ENCODE measurements at places on chromosomes 11 and 22. TPM values are rescaled to one million over a fixed set of nuclear protein-coding genes. Genes with fewer than 3 reads are reported as not detected.

DNA sequence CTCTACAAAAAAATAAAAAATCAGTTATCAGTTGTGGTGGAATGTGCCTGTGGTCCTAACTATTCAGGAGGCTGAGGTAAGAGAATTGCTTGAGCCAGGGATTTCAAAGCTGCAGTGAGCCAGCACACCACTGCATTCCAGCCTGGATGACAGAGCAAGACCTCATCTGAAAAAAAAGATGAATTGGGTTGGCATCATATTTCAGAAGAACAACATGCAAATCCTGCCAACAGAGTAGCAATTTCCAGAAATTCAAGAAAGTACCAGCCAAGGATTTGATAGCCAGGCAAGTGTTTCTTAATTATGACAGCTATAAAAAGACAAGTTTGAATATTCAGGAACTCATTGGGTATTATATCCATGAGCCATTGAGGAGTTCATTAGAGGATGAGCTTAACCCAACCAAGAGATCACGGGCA is 75.2 kb downstream of the USP47 start:
- DNase-seq: no peak

GRCh38 chr11:70159627-70160570 is 43.2 kb upstream of the FADD start:
- DNase-seq: no peak

DNA sequence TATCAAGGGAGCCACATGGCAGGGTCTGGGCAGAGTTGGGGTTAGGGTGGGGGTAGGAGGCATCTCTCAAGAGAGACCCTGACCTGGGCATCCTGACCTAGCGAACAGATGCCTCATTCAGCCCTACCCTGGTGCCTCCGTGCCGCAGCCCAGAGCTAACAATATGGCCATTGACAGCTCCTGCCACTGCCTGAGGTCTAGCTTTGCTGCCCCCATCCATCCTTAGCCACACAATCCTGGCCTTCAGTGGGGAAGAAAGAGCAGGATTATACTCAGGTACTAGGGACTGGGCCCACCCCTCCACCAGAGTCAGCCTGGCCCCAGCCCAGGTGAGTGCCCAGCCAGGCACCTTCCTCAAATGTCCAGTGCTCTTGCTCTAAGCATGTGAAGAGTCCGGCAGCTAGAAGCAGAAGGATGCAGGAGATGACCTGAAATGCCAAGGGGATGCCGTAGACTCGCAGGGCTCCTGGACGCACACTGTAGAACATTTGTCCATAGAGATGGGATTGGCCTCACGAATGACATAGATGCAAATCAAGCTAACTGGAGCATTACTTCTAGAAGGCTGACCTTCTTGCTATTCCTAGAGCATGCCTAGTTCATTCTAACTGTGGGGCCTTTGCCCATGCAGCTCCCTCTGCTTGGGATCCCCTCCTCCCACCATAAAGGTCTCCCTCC is 13.3 kb upstream of the SERPINH1 start:
- DNase-seq: no peak

- no peak for DNase-seq
These were observed 2.1 kb downstream of the CERK start for GRCh38 chr22:46735747-46736608.

GRCh38 chr11:74272276-74272675 is 39.2 kb downstream of the P4HA3 start:
- no peak for DNase-seq

- DNase-seq: no peak
These were observed 97.4 kb downstream of the MED15 start for GRCh38 chr22:20604776-20605221.

RGL4 gene
- 4.3 TPM for polyA plus RNA-seq
